ENCODE measurements at places on chromosomes 2 and 18. TPM values are rescaled to one million over a fixed set of nuclear protein-coding genes. Genes with fewer than 3 reads are reported as not detected.

NOSTRIN gene
- 11.0 TPM for total RNA-seq

SLC5A7 gene
- not detected for total RNA-seq

IL18R1 gene
- 1.00 TPM for total RNA-seq

RSAD2 gene
- 15.7 TPM for total RNA-seq

CABLES1 gene
- total RNA-seq: 11.9 TPM

MAP3K19 gene
- total RNA-seq: not detected

IL36G gene
- total RNA-seq: not detected

ARHGAP25 gene
- 10.7 TPM for total RNA-seq

C2orf80 gene
- not detected for total RNA-seq

ITM2C gene
- 1.9 TPM for total RNA-seq

CHST9 gene
- not detected for total RNA-seq

GCC2 gene
- total RNA-seq: 8.6 TPM

B3GNT7 gene
- 1.3 TPM for total RNA-seq

GPR35 gene
- not detected for total RNA-seq

STPG4 gene
- 0.33 TPM for total RNA-seq

FAM161A gene
- total RNA-seq: 1.5 TPM

MGAT4A gene
- total RNA-seq: 68.6 TPM

HADHA gene
- 159 TPM for total RNA-seq

GNAL gene
- 0.05 TPM for total RNA-seq

XIRP2 gene
- 0.20 TPM for total RNA-seq

SETBP1 gene
- total RNA-seq: not detected

OTOS gene
- not detected for total RNA-seq

ZSWIM2 gene
- total RNA-seq: not detected

LYG2 gene
- total RNA-seq: not detected

KATNAL2 gene
- total RNA-seq: 2.2 TPM

LYPD1 gene
- total RNA-seq: 24.4 TPM

FBXO48 gene
- total RNA-seq: 0.84 TPM

XDH gene
- total RNA-seq: not detected
